Umbilical cord (tissue), 2 donors: ENCODE measurements at places on chromosomes 6 and 20.

GRCh38 chr20:54134445-54135220 is 39.2 kb downstream of the CYP24A1 start:
- no peak for DNase-seq

GRCh38 chr20:38342216-38342615 is 4.1 kb upstream of the LBP start:
- no peak for DNase-seq

DNA sequence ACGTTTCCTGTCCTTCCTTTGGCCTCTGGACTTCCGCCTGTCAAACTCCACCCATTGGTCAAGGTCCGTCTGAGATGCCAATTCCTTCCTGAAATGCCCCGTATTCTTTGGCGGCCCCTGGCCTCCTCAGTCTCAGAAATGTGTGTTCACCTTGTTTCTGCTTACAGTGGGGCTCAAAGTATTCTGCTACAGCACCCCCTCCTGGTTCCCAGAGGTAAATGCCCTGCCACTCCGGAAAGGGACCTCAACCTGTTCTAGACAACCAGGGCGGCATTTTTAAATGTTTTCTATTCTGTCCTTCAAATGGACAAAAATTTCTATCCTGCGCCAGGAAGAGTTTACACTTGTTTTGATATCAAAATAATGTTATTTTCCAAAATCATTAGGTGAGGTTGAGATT is 12.1 kb upstream of the PAX1 start:
- no peak for DNase-seq

DNA sequence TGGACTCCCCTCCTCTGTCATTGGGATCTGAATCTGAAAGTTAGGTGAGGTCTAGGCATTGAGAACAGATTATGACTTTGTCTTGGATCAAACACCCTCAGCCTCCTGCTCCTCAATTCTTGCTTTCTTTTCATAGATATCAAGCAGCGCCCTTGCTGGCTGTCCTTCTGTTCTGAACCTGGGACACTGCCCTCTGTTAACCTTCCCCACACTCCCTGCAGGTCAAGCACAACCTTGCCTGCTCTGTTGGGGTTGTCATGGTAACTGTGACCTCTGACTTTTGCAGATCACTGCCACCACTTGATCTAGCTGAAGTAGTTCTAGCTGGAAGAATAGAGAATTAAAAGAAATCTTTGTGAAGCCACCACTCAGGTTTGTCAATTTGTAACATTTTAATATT is 16.4 kb upstream of the MICA start:
- DNase-seq, result no peak

DNA sequence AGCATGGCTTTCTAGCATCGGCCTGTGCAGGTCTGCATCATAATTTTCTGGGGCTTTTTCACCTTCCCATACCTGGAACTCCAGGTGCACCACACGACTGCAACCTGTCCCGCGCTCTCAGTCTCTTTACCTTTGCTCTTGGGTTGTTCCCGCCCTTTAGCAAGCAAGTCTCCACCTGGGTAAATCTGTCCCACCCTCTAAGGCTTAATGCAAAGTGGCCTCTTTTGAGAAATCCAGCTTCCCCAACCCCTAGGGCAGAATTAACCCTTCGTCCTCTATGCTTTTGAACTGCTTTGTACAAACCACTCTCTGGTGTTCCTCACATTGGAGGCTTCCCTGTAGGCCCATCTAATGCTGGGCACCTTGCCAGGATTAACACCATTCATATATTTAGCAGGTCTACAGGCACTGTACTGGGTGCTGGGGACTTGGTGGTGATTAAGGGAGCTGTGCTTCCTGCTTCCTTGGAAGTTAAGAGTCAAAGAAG is 2.8 kb downstream of the ITPR3 start:
- DNase-seq, result no peak
